ENCODE measurements at places on chromosomes 12 and 14.
A peak's percentile ranks its signal among the peaks of the same experiment; 100 is the strongest.

DNA sequence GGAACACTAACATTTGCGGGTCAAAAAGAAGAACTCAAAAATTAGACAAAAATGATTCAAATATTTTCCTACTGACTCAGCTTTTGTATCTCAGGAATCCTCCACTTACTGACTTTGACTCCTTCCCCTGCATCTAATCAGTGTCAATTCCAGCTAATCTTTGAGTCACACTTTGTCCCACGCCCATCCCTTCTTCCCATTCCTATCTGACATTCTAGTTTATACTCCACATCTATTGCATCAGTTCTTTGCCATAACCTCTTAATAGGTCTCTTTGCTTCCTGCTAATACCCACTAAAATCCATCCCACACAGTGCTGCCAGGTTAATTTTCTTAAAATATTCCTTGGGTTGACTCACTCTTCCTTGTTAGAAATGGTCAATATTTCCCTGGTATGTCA is 19.1 kb downstream of the BBS10 start:
- DNase-seq = no peak

DNA sequence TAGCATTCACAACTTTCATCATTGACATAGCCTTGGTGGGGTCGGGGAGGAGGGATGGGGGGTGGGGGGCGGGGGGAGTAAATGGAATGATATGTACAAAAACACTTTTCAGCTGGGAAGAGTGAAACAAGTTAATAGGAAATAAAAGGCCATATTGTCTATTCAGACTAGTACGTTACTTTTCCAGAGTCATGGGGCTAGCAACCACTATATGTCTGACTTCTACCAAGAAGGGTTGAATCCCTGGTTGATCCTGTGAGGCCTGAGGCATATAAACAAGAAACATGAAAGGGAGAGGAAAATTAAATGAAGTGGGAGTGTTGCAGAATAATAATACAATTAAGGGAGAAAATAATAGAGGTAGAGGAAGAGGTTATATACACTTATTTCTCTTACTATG is 225.5 kb downstream of the ERC1 start:
- DNase-seq = no peak

GRCh38 chr14:76720382-76720813 is 40.9 kb upstream of the VASH1 start:
- peak; percentile 21 for DNase-seq

DNA sequence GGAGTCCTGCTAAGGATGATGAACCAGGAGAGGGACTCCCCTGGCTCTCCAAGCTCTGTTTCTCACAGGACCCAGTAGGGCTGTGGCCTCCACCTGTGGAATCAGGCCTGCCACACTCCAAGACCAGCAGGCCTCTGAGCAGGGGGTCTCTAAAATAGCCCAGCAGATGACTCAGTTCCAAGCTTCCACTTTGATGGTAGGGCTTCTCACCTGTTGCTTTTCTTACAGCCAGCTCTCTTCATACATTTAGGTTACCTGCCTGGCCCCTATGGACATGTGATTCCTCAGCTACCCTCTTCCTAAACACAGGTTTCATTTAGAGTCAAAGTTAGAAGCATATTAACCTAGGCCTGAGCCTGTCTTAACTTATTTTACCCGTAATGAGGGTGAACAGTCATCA is 26.7 kb upstream of the ELK3 start:
- no peak for DNase-seq

- DNase-seq = no peak
Measured at GRCh38 chr14:59275668-59276067, 87.2 kb downstream of the DAAM1 start.

- no peak for DNase-seq
Measured at GRCh38 chr14:75495399-75495798, 26.9 kb upstream of the BATF start.

Data from NCI-H446 (cell line).